Activated effector memory CD4-positive, alpha-beta T cell treated with Interleukin-2 at 50 U/mL for 16 hours (primary cell): ENCODE measurements at places on chromosomes 6 and 20.

- no peak for DNase-seq
Measured at GRCh38 chr6:98828211-98828788, 6.1 kb upstream of the POU3F2 start.

GRCh38 chr6:13278991-13279390, 49.3 kb downstream of the TBC1D7 start:
- no peak for DNase-seq

DNA sequence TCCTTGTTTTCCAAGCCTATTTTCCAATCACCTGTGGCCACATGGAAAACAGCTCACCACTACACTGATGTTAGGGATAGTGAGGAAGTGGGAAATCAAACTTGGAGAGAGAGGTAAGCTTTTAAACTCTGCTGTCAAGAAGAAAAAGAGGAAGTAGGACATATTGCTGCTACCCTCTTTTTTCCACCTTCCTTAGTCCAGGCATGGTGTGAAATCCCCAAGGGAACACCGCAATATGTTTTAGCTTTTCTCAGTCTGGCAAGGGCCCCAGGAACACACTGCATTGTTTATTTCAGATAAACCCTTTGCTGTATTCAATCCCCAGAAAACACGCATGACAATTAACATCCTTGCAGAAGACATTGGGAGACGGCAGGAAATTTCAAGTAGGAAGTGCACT, 61.3 kb downstream of the HS3ST5 start:
- no peak for DNase-seq

DNA sequence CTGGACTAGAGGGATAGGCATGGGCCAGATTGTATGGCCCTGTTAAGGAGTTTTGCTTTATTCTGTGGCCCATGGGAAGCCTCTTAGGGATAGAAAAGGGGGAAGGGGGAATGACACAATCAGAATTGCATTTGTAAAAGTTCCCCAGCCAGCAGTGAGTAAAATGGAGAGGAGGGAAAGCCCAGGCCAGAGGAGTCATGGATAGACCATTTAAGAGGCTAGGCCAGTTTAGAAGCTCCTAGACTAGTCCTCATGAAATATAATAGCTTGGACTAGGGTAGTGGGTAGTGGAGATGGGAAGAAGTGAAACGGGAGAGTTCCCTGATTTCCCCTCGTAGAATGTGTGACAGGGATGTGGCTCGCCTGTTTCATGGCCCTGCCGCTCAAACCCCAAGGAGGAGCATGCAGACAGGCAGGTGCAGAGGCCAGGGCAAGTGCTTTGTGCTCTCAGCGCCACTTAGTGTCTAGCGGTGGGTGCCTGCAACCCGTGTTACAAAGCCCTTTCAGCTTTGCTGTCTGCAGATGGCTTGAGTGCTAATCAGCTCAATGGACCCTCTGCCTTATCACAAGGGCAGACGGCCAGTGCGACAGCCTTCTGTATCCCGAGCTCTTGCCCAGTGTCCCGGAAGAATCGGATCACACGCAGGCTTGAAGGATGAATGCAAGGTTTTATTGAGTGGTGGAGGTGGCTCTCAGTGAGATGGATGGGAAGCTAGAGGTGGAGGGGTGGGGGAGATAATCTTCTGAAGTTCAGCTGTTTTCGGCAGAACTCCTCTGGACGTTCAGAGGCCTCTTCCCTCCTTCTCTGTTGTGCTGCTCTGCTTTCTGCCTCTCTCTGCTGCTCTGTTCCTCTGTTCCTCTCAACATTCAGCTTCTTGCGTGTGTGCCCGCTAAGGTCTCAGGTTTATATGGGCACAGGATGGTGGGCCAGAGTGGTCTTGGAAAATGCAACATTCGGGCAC, 141.1 kb downstream of the CEP57L1 start:
- DNase-seq: no peak

- no peak for DNase-seq
Measured at GRCh38 chr6:53461041-53461656, 83.8 kb downstream of the GCLC start.

- DNase-seq: no peak
Measured at GRCh38 chr6:113146878-113147277, 710.3 kb upstream of the MARCKS start.

DNA sequence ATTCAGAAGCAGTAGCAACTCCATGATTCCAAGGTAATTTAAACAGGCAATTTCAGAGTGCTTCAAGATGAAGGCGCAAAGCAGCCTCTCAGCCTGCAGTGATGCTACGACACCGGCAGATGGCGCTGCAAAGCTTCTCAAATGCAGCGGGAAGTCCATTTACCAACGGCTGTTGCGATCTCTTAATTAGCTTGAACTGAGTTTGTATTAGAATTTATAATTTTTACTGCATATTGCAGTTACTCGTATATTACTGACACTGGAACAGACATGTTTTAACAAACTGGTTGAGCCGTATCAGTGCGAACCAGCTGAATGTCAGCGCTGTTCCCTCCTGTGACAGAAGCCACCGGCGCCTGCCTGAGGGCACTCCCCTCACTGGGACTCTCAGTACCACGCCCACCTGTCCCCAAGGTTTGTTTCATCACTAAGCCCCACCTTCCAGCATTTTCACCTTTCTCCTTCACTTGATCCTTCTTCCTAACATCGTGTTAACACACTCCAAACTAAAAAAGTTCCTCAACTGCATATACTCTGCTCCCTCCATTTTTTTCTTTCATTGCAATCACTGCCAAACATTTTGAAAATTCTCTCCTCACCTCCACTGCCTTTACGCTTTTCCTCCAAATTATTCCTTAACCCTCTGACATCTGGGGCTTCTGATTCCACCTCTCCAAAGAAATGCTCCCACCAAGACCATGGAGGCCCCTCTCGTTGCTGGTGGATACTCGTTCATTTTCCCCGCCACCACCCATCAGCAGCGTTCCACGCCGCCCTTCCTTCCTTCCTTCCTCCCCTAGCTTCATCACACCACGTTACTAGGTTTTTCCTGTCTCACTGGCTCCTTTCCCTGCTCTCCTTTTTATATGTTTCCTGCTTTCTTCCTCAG, 14.5 kb downstream of the GNL1 start:
- DNase-seq: peak; percentile 69

GRCh38 chr6:42698217-42698616, 24.2 kb downstream of the PRPH2 start:
- DNase-seq: no peak

GRCh38 chr6:170007468-170008293, 256.3 kb downstream of the ERMARD start:
- no peak for DNase-seq

DNA sequence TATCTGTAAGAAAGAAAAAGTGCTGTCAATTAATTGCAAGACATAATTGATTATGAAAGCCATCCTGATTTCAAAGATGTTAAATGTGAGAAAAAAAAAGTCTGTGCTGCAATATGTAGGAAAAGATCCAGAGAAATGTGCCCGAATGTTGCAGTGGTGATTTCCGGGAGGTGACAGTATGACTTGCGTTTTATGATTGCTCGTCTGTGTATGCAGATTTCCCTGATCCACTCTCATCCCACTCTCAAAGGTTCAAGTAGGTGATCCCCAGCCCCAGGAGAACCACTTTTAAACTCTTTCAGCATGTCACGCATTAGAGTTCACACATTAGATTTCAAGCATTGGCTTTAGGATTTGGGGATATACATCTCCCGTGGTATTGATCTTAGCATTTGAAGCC, 57.8 kb downstream of the TPD52L1 start:
- no peak for DNase-seq

GRCh38 chr6:33720998-33721397, 9.5 kb upstream of the UQCC2 start:
- DNase-seq: no peak

- DNase-seq: no peak
Measured at GRCh38 chr20:17896193-17896723, 72.3 kb downstream of the SNX5 start.

DNA sequence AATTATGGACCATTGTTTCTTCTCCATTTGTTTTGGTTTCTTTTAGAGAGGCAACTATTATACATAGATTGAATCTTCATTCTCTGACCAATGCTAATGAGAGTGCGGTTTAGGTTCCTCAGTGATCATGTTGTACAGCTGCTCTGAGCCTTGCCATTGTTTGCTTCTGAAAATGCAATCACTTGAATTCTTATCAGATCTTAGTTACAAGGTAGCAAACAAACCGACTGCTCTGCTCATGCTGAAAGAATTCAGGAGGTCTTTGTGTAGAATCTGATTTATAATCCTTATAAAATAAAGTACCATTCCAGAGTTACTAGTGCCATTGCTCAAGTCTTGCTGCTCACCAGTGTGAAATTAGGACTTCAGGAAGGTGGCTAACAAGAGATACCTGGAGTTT, 569.1 kb upstream of the ID4 start:
- DNase-seq: no peak

GRCh38 chr6:44868335-44868668, 459.8 kb upstream of the RUNX2 start:
- DNase-seq: no peak

GRCh38 chr6:83488448-83488847, 23.9 kb upstream of the PRSS35 start:
- DNase-seq: no peak

- DNase-seq: no peak
Measured at GRCh38 chr6:147648916-147649315, 140.4 kb downstream of the SAMD5 start.

GRCh38 chr20:59398537-59399205, 98.3 kb downstream of the EDN3 start:
- DNase-seq: no peak

DNA sequence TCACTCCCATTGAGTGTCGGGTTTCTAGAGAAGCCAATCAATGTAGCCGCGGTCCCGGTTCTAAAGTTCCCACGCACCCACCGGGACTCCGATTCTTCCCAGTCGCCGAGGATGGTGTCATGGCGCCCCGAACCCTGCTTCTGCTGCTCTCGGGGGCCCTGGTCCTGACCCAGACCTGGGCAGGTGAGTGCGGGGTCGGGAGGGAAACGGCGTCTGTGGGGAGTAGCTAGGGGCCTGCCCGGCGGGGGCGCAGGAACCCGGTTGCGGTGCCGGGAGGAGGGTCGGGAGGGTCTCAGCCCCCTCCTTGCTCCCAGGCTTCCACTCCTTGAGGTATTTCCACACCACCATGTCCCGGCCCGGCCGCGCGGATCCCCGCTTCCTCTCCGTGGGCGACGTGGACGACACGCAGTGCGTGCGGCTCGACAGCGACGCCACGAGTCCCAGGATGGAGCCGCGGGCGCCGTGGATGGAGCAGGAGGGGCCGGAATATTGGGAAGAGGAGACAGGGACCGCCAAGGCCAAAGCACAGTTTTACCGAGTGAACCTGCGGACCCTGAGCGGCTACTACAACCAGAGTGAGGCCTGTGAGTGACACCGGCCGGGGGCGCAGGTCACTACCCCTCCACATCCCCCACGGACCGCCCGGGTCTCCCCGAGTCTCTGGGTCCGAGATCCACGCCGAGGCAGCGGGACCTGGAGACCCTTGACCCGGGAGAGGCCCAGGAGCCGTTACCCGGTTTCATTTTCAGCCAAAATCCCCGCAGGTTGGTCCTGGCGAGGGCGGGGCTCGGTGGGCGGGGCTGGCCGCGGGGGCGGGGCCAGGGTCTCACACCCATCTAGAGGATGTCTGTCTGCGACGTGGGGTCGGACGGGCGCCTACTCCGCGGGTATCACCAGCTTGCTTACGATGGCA, 35.2 kb upstream of the HLA-G start:
- peak; percentile 73 for DNase-seq

DNA sequence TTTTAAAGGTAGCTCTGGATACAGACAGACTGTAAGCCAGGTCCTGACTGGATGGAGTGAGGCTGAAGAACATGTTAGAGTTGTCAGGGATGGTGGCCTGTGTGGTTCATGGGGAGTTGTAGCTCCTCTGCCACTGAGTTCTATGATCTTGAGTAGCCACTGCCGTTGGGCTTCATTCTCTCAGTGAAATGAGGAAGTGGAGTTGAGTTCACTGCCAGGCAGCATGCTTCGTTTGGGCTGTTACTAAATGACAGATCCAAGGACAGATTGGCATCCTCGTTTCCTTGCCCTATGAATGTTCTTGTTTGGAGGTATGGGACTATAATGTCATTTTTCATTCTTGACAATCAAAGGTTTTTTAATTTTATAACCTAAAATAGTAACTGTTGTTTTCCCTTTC, 37.2 kb downstream of the SCAND1 start:
- no peak for DNase-seq

DNA sequence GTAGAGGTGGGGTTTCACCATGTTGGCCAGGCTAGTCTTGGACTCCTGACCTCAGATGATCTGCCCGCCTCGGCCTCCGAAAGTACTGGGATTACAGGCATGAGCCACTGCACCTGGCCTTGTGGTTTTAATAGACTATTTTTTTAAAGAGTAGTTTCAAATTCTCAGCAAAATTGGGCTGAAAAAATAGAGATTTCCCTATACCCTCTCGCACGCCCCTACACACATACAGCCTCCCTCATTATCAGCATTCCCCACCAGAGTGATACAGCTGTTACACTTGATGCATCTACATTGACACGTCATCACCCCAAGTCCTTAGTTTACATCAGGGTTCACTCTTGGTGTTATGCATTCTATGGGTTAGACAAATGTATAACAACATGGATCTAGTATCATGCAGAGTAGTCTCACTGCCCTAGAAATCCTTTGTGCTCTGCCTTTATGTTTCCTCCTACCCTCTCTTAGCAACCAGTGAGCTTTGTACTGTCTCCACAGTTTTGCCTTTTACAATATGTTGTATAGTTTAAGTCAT, 103.6 kb downstream of the CDYL start:
- no peak for DNase-seq

DNA sequence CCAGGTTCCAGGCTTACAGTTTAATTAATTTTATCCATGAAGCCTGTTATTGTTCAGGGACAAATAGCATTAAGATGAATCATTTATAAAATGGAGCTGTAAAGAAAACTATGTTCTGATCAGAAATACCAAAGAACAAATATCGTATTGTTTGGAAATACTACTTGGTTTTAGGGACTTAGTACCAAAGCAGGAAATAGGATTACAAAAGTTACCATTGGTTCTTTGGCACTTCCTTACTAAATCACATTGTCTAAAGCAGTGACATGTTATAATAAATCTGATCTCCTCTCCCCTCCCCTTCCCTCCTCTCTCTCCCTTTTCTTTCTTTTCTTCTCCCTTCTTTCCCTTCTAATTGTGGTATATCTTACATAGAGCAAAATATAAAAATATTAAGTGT, 29.6 kb downstream of the CRYBG1 start:
- no peak for DNase-seq

GRCh38 chr6:156344491-156344890, 432.7 kb upstream of the ARID1B start:
- DNase-seq: no peak

DNA sequence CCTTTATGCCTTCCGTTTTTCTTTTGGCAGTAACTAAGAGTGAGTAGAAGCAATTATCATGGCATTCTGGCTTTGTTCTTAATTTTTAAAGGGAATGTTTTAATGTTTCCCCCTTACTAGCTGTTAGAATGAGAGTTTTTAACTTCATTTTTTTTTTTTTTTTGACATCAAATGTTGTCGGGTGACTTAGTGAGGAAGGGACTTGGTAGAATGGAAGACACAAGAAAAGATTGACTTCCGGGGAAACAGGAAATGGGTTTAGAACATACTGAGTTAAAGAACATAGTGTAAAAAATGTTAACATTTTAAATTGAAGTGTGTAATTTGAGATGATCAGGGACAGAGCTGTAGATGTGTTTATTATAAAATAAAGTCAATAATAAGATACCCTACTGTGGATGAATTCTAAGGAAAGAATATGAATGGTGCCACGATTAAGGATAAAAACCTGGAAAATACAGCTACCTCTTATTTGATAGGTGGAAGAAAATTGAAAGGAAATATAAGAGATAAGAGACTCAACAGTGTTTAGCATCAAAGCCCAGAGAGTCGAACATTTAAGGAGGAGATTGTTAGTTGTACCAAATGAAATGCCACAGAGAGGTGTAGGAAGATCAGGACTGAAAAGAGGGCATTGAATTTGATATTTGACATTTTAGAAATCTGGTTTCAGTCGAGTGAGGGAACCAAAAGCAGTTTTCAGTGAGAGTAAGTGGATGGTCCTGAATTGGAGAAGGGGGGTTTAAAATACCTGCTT, 9.4 kb downstream of the HSF2 start:
- DNase-seq: no peak
